GM13977 (cell line): ENCODE measurements at places on chromosomes 16 and 17.

GRCh38 chr16:74998481-74999218 lies at the start of gene ZNRF1:
ZNRF1 (plus strand) TSS chr16:74999024; CDS start chr16:74999672, 648 bp downstream.
- DNase-seq = peak; percentile 96

- peak; percentile 88 for DNase-seq
These were observed 15.4 kb upstream of the SPATA32 start for GRCh38 chr17:45277216-45277849.

DNA sequence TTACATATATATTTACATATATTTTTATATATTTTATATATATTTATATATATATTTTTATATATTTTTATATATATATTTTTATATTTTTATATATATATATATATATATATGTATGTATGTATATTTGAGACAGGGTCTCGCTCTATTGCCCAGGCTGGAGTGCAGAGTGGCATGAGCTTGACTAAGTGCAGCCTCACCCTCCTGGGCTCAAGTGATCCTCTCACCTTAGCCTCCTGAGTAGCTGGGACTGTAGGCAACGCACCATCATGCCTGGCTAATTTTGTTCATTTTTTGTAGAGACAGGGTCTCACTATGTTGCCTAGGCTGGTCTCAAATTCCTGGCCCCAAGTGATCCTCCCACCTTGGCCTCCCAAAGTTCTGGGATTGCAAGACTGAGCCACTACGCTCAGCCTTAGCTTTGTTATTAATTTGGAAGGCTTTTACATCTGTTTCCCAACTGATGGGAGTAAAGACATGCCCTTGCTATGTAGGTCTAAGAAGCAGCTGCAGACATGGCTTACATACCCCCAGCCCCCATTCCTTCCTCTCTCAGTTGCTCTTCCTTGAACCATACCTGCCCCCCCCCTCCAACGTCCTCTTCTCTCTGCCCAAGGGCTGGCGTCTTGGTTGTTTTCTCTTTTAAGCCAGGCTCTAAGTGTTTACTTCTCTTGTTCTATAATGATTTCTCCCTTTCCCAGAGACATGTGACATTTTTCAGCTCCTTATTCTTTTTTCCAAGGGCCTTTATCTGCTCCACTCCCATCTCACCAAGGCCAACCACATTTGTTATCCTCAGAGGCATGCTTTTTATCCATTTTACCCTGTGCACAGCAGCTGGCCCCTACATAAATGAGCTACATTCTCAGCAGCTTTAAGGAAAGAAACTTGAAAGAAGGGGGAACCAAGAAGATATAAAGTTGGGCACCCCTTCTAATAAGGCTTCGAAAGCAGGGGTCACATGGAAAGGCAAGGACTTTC lies 64.2 kb upstream of the ATF7IP2 start:
- DNase-seq = no peak

DNA sequence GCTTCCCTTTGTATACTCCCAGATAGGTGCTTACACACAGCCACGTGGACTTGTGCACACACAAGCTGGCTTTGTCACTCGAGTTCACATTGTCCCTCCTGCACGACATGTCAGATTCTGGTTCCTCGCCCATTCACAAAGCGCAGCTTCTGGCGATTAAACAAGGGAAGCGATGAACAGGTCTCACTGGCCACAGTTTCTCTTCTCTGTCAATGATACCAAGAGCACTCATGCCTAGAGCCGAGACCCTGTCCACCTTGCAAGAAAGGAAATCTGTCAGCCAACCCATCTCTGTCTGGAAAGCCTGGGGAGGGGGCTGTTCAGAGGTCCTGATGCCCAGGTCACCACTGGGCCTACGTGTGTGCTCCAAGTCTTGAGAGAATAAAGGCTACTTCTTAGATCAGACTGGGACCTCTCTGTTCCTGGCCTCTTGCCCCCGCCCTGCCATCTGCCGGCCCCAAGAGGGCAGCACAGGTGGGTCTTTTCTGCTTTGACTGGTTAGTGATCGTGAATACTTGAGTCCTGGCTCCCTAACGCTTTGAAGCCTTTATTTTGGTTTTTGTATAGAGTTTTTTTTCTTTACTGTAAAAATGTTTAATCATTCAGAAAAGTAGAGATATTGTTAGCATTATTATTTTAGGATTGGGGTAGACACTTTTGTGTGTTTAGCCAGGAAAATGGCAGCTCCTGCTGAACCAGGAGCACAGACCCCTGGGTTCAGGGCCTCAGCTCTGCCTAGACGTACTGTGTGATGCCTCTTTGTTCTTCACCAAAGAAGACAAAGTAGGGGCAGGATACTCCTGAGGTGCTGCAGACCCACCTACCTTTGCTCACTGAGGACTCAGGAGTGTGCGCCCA lies 104.7 kb downstream of the MRM1 start:
- DNase-seq = peak; percentile 79

- no peak for DNase-seq
These were observed 1.6 kb downstream of the VAT1L start for GRCh38 chr16:77790009-77790372.

DNA sequence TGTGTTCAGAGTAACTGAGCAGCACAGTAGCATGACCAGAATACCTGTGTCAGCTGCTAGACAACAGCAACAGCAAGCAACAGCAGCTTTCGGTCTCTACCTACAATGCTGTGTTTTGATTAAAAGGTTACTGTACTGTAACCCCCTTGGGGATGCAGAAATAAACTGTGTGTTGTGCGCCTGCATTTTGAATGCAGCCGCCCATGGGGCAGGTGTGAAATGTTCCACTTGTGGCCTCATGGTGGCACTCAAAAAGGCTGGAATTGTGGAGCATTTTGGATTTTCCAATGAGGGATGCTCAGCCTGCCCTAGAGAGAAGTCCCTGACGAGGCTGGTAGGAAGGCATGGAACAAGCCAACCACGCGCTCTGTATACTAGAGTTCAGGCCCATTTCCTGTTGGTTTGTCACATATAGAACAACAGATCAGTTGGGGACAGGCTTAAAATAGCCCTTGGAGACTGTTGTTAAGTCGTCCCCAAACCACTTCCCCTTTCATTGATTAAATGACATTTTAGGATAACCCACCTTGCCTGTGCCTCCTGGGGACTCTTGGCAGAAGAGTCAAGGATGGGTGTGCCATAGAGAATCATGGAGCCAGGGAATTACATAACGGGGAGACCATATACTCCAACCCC lies 27.1 kb downstream of the SCPEP1 start:
- peak; percentile 54 for DNase-seq
